Activated naive CD8-positive, alpha-beta T cell treated with anti-CD3 and anti-CD28 coated beads, Interleukin-2, amount 50 U/mL, for 16 hours (primary cell): ENCODE measurements at places on chromosomes 11 and 22.

DNA sequence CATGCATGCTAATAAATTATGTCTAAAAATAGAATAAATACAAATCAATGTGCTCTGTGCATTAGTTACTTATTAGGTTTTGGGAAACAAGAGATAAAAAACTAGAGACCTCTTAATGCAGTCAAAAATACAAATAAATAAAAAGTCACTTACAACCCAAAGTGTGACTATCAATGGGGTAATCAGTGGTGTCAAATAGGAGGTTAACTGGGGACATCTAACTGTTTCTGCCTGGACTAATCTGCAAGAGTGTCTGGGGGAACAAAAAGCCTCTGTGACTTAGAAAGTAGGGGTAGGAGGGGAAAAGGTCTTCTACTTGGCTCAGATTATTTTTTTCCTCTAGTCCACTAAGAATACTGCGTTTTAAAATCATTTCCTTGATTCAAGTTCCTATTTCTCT is 810 bp upstream of the HBB start:
- no peak for DNase-seq

DNA sequence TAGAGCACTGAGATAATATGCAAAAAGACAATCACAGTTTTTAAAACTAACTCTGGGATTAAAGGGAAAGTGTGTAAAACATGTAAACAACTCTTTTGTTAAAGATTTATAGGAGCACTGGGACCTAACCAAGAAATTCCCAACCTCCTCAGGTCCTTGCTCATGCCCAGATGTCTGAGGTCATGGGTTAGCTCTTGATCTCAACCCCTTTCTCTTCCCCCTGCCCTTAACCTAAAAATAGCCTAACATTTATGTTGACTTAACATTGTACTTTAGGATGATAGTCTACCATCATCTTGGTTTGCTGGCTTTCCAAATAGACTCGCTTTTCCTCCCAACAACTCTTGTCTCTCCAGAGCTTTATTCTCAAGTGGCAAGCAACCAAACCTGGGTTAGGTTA is 258.2 kb upstream of the FAT3 start:
- no peak for DNase-seq

DNA sequence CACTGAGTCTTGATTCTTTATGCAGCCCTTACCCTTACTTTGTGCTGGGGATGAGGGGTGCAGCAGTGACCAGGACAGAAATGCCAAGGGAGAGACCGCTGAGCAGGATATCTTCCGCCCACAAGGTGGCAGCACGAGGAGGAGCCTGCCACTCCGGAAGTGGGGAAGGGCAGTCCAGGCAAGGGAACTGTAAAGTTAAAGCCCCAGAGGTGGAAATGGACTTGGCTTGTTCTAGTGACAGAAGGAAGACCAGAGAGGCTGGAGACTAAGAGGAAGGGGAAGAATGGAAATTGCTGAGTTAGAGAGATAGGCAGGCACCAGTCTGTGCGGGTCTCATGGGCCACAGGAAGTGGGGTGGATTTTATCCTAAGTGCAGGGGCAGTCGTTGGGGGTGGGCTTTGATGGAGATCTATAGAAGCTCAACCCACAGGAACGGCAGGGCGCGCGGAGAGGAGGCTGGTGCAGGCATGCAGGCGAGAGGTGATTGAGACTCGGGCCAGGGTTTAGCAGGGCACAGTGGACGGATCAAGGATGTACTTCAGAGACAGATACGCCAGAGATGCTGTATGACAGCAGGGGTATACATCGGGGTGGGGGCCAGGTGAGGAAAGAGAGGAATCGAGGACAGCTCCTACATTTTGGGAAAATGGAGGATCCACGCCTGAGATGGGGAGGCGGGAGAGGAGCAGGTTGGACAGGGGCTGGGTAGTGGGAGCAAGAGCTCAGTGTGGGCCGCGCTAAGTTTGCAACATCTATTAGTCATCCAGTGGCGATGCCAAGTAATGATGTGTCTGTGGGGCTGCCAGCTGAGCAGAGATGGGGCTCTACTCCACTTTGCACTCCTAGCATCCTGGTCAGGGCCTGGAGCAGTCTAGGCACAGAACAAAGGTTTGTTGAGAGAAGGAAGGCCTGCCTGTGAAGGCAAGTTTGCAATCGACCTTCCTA is 3.3 kb upstream of the GRK2 start:
- no peak for DNase-seq

DNA sequence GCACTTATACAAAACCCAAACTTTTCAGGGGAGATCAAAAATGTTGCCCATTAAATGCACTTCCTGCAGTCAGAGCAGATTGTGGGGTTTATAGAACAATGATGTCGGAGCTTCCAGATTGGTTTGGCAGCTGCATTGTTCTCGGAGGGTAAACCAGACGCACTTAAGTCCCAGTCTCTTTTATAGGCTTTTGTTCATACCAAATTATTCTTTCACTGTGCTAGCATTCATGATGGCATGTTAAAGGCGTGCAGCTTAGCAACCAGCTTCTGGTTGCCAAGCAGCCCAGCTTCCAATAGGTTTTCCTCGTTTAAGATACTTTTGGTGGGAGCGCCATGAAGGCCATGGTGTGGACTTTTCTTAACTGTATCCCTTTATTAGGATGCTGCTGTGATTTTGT is 40.9 kb downstream of the ZC3H12C start:
- DNase-seq, result no peak

- no peak for DNase-seq
Observed at GRCh38 chr11:30206249-30206996, 24.4 kb upstream of the FSHB start.
